Activated naive CD4-positive, alpha-beta T cell treated with anti-CD3 and anti-CD28 coated beads, Interleukin-2, amount 50 U/mL, for 72 hours (primary cell): ENCODE measurements at places on chromosomes 6 and 20. TPM values are rescaled to one million over a fixed set of nuclear protein-coding genes. Genes with fewer than 3 reads are reported as not detected.

ACOT13 gene
- 30.3 TPM for total RNA-seq

POU3F2 gene
- not detected for total RNA-seq

KCTD20 gene
- 54.8 TPM for total RNA-seq

RFX6 gene
- total RNA-seq: not detected

NR2E1 gene
- total RNA-seq: not detected

ABHD12 gene
- total RNA-seq: 20.2 TPM

IL17F gene
- 13.9 TPM for total RNA-seq

ATP9A gene
- 4.1 TPM for total RNA-seq

LPA gene
- not detected for total RNA-seq

NINL gene
- 5.5 TPM for total RNA-seq

IMPG1 gene
- not detected for total RNA-seq

IP6K3 gene
- total RNA-seq: not detected

MATN4 gene
- 1.4 TPM for total RNA-seq

MAFB gene
- total RNA-seq: 0.12 TPM

NEDD9 gene
- total RNA-seq: 24.4 TPM

BMP7 gene
- total RNA-seq: not detected

HM13 gene
- 108 TPM for total RNA-seq

KCNK17 gene
- not detected for total RNA-seq

COMMD7 gene
- 20.9 TPM for total RNA-seq

SLC2A10 gene
- total RNA-seq: not detected

PLCB1 gene
- 0.56 TPM for total RNA-seq

KCNK16 gene
- not detected for total RNA-seq

TBX18 gene
- total RNA-seq: not detected

PREX1 gene
- 51.8 TPM for total RNA-seq

SS18L1 gene
- total RNA-seq: 21.7 TPM

GID8 gene
- 39.7 TPM for total RNA-seq

RUNX2 gene
- total RNA-seq: 9.5 TPM

GSTA1 gene
- total RNA-seq: not detected

WFDC10B gene
- total RNA-seq: not detected

PXT1 gene
- not detected for total RNA-seq

MYLK4 gene
- not detected for total RNA-seq

HSD17B8 gene
- 17.5 TPM for total RNA-seq

SLC17A3 gene
- total RNA-seq: 1.6 TPM

HLA-G gene
- total RNA-seq: 0.91 TPM

NUP153 gene
- total RNA-seq: 84.8 TPM

AVP gene
- 0.45 TPM for total RNA-seq

MUCL3 gene
- total RNA-seq: not detected

SIRPD gene
- total RNA-seq: not detected

THEMIS gene
- total RNA-seq: 50.8 TPM

GPX5 gene
- total RNA-seq: not detected

TENT5A gene
- 1.8 TPM for total RNA-seq

CTCFL gene
- not detected for total RNA-seq

ATP6V1G2 gene
- 7.4 TPM for total RNA-seq

DYNLT2 gene
- 2.3 TPM for total RNA-seq

KPNA5 gene
- total RNA-seq: 8.7 TPM

SLC17A2 gene
- 0.25 TPM for total RNA-seq

RPN2 gene
- 132 TPM for total RNA-seq

CD164 gene
- total RNA-seq: 186 TPM

GHRH gene
- total RNA-seq: not detected
